ENCODE measurements at places on chromosomes 7 and 10.

DNA sequence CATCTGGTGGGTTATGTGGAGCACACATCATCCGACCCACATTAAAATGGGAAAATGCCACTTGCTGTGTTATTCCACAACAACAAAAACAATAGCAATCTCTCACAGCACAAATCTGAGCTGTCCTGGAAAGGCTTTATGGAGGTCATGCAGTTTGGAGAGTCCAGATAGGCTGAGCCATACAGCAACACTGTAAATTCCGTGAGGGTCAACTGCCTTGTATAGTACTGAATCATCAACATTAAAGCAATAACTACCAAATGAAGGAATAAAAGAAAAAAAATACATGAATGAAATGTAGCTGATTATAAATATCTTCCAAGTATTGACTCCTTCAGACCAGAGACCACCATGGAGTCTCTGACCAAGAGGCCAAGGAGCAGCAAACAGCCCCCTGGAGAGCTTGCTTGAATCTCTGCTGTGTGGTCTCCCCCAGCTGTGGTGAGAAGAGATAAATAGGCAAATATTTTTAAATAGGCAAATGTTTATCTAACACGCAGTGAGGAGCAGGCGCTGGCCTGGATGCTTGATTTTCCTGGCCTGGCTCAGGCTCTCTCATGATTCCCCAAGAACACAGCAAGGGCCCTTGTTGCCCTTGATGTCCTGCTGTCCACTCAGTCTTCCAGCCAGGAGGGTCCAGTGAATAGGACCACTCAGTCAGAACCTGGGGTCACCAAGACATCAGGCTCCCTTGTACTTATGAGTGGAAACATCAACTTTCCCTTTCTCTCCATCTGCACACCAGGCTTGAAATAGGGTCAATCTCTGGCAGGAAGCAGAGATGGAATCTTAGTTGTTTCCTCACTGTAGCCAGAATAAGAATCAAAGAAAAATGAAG lies 1021.3 kb downstream of the XPNPEP1 start:
- DNase-seq = no peak

DNA sequence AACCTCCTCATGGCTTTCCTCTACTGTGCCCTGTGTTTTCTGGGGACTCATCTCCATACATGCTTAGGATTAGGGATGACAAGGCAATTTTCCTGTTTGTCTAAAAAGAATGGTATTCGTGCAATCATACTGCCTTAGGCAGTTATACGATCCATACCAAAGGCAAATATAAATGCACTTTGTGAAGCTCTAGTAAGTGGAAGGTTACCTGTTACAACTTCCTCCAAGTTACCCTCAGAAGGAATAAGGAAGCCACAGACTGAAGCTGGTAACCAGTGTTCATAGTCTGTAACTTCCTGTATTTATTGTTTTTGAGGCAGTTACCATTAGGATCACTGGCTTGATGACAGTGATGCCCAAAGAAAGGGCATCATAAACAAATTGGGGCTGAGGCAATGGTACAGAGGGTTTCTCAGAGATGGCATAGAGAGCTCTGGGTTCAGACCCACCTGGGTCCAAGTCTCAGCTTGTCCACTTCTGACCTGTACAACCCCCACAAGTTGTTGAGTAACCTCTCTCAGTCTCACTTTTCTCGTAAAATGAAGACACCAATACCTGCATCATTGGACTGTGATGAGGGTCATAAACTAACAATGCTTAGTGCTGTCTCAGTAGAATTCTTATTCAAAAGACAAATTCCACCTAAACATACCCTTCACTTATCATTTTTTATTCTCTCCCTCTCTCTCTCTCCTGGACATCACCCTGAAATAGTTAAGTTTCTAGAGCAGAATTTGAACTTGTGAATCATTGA lies 138.2 kb downstream of the ELMO1 start:
- DNase-seq = no peak

GRCh38 chr7:129612112-129613015 lies 844 bp downstream of the NRF1 start:
- DNase-seq = peak; percentile 27

- no peak for DNase-seq
These were observed 293.9 kb downstream of the SNX13 start for GRCh38 chr7:17646253-17646956.

DNA sequence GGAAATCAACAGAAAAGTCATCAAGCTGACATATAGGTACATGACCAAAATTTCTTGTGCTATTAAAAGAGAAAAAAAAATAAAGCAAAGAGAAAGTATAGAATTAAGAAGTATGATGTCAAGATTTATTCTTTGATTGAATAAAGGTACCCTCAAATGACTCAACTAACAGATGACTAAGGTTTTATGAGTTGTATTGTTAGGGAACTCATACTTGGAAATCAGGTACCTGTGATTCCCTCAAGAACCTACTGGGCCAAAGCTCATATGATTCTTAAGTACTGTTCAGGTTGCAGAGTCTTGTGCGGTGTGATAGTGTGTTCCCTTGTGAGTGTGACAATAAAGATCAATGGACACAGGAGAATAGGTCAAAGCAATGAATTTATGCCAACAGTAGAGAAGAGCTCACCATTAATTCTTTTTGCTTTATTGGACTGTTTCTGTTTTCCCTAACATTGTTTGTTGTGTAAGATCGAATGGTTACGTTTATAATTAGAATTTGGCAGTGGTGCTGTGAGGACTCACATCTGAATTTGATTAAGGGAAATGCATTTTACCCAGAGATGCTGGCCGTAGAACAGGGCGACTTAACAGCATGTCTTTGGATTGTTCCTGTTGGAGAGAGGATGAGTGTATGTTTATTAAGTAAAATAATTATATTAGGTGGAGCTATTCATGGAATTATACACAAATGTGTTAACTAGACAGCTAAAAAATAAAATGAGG lies 293.2 kb upstream of the SEMA3D start:
- DNase-seq = no peak

DNA sequence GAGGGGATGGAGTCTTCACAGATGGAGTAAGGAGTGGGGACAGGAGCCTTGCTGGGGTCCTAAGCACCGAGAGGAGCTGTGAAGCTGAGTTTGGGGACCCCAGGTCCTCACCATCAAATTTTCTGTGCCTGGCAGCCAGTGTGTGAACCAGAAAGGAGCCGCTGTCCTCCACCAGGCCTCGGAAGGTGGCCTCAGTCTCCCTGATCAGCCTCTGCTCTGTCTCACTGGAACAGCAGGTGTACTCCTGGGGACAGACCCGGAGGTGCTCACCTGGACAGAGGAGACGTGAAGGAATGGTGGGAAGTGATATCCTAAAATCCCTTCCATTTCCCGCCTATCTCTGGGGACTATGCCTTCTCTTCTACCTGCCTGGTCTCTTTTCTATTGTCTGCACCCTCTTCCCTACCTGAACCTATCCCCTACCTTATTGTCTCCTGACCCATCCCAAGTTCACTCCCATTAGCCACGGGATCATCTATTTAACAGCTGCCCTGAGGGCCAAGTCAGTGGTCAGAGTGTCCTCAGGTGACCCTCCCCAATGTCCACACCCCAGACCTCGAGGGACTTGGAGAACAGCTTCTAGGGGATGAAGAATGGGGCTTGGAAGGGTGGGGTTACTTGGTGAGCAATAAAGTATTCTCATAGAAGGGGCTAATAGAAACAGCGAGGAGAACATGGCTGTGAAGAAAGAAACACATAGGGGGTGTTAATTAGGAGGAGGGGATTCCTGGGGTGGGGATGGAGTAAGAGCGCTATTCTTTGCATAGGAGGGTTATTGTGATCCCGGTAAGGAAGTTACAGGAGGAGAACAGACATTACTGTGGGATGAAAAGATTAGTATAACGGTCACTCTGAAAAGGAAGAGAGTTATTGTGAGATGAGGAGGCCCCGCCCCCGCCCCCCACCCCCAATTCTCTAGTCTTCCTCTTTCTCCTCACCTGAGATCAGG lies 811 bp downstream of the GPC2 start:
- no peak for DNase-seq

GRCh38 chr7:51046103-51046466 lies 263.4 kb upstream of the GRB10 start:
- no peak for DNase-seq

GRCh38 chr10:13930120-13930519 lies 343.4 kb downstream of the PRPF18 start:
- no peak for DNase-seq

- no peak for DNase-seq
These were observed 90.7 kb upstream of the C1QL3 start for GRCh38 chr10:16612115-16612980.

- DNase-seq = no peak
These were observed 40.6 kb downstream of the NHLRC2 start for GRCh38 chr10:113895018-113895417.

GRCh38 chr7:44630792-44631457 lies 24.5 kb downstream of the OGDH start:
- DNase-seq = no peak

- no peak for DNase-seq
These were observed 10.0 kb upstream of the LRRC4 start for GRCh38 chr7:128041203-128041602.

GRCh38 chr7:42203336-42203735 lies 33.7 kb downstream of the GLI3 start:
- no peak for DNase-seq

GRCh38 chr10:54530299-54530698 lies 270.7 kb downstream of the PCDH15 start:
- DNase-seq = no peak

DNA sequence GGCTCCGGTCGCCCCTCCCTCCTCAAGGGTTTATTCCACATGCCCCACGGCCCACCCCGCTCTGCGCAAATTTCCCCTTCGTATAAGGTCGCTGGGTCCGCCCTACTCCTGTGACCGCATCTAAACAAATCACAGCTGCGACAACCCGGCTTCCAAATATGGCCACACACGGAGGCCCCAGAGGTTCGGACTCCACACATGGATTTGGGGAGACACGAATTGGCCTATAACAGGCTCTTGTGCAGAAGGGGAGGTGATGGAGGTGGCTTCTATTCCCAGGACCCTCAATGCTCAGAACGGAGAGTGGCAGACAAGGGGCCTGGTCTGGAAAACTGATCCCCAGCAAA lies 90.1 kb downstream of the FOXL3 start:
- DNase-seq = no peak

GRCh38 chr7:96026611-96027010 lies 254.3 kb downstream of the DYNC1I1 start:
- no peak for DNase-seq

DNA sequence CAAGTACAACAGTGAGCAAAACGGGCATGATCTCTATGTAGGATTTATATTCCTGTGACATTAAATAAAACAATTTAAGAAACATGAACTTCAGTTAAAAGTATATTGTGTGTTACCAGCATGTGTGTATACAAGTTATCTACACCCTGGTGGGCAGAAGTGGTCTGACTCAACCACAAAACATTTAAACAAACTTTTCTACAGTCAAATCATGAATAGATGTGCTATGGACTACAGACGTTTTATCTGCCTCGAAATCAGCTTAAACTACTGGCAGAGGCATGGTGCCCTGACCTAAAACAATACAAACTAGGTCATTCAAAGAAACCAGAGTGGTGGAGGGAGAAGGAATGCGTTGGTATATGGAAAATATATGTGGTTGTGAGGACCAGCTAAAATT lies 3.6 kb downstream of the ARL3 start:
- no peak for DNase-seq

DNA sequence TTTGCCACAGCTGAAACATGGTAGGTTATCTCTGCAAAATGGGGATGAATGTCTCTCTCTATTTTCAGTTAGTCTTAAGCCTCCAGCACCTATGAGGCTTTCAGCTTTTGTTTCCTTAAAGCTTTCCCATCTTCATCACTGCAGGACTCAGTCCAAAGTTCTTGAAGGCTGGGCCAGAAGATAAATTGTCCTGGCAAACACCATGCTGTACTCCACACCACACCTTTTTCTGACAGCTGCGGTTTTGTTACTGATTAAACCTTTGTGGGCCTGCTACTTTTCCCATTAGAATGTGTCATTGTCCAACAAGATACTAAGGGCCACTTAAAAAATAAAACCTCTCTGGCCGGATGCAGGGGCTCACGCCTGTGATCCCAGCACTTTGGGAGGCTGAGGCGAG lies 87.2 kb upstream of the A1CF start:
- no peak for DNase-seq

DNA sequence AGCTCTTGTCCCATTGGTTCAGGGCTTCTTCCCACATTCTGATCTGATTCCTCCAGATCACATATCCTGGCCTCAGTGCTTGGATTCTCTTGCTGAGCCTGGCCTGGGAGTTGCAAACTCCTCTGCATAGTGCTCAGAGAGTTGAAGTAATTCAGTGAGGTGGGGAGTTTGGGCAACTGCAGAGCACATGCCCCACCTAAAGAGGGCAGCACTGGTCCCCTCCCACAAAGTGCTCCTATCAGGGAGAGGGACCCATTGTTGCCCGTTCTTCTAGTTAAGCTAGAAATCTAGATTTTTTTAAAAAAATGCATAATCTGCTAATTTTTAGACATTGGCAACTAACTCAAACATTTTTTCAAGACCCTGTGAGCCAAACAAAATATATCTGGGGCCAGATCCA lies 45.1 kb downstream of the CHN2 start:
- DNase-seq = no peak

- DNase-seq = no peak
These were observed 15.8 kb upstream of the LIPN start for GRCh38 chr10:88744002-88744401.

DNA sequence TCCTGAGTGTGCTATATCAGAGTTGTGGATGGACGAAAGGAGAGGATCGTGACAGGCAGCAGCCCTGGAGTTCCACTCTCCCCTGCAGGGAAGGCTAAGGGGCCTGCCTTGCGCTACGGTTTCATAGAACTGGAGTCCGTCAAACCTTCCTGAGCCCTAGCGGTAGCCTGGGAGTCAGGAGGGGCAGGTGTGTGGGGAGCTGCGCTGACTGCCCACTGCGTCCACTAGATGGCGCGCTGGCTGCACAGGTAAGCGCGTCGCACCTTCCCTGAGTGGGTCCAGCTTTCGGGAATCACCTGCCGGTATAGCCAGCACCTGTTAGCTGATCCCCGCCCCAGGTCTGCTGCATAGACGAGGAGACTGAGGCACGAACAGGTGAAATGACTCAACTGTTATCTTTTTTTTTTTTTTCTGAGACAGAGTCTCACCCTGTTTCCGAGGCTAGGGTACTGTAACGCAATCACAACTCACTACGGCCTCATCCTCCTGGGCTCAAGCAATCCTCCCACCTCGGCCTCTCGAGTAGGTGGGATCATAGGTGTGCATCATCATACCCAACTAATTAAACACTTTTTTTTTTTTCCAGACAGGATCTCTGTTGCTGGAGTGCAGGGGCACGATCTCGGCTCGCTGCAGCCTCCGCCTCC lies 20.2 kb upstream of the BAIAP2L1 start:
- peak; percentile 6 for DNase-seq

DNA sequence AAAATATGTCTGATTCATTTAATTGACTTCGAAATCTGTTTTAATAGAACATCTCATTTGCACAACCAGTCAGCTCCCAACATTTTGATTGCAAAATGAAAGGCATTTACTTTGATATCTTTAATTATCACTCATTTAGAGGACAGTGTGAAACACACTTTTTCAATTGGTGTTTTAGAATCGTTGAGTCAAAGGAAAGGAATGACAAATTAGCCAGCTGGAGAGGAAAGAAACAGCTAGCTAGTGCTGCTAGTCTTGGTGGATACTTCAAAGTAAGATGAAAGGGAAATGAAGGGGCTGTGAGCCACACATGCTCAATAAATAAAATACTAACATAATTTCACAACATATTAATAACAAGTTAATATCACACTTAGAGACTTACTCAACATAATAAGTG lies 570.2 kb downstream of the PHTF2 start:
- DNase-seq = no peak

Measured in effector memory CD4-positive, alpha-beta T cell (primary cell).